ENCODE measurements at places on chromosomes 12 and 14. TPM values are rescaled to one million over a fixed set of nuclear protein-coding genes. Genes with fewer than 3 reads are reported as not detected.

GRCh38 chr12:88471331-88472045 is 108.8 kb downstream of the KITLG start:
- no peak overlapping the region for H3K27ac ChIP-seq
- no peak overlapping the region for H3K4me3 ChIP-seq
- H3K4me1 ChIP-seq: peaks cover 16% of the 10 kb centered on the region
- DNase-seq: no peak

DNA sequence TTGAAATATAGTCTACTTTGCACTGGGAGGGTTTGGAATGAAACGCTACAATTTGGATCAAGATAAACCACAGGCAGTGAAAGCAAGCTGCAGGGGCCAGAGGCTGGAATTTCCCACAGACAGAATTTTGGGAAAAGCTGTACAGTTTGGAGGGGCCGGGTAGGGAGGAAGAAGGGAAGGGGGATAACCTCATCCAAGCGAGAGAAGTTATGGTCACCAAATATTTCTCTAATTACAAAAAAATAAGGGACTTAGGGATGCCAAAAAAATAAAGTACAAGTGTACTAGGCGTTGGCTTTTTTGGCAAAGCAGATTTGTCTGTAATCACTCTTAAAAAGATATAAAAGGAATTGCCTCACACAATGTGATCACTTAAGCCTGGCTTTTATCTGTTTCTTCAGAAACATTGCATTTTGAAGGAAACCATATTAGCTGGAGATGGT is 31.2 kb upstream of the ADGRD1 start:
- no peak overlapping the region for H3K27ac ChIP-seq
- no peak for DNase-seq
- no peaks in the 10 kb centered on the region for H3K4me1 ChIP-seq
- no peaks in the 10 kb centered on the region for H3K36me3 ChIP-seq
- H3K4me3 ChIP-seq: no peak overlapping the region

DNA sequence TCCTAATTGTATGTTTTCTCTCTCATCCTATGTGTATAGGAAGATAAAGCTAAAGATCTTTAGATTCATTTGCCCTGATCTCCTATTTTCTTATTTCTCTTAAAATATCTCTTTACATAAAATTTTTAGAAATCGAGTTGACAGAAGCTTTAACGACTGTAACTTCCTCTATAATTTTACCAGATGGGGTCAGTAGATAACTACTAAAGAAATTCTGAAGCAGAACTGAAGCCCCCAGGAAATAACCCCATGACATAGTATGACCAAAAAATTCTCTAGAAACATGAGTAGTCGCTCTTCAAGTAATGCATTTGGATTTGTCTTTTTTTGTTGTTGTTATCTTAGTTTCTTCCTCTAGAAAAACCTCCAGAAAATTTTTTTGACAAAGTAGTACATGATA is 288.0 kb downstream of the ERC1 start:
- H3K4me1 ChIP-seq: peaks cover 18% of the 10 kb centered on the region
- no peak for DNase-seq
- H3K4me3 ChIP-seq: no peak overlapping the region
- H3K27me3 ChIP-seq: no peaks in the 10 kb centered on the region
- H3K36me3 ChIP-seq: no peaks in the 10 kb centered on the region

DNA sequence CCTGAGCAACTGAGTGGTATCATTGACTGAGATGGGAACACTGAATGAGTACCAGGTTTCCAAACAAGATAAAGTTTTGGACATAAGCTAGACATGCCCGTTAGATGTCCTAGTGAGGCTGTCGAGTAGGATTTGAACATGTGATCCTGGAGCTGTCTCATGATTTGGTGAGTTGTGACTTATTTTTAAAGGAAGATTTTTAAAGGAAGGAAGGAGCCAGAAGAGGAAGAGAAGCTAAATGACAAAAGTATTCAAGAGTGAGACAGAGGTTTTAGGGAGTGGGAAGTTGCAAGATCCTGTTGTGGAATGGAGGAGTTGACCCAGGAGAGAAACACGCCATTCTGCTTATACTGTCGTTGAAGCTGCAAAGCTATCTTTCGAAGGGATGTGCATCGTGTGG is 82.1 kb downstream of the SAMD4A start:
- peaks cover 45% of the 10 kb centered on the region for H3K4me1 ChIP-seq
- H3K27ac ChIP-seq: peak overlapping the region; percentile 90
- no peaks in the 10 kb centered on the region for H3K36me3 ChIP-seq
- no peak for DNase-seq
- H3K4me3 ChIP-seq: no peak overlapping the region
- H3K27me3 ChIP-seq: no peaks in the 10 kb centered on the region

The HPD gene
- 1.2 TPM for total RNA-seq

DNA sequence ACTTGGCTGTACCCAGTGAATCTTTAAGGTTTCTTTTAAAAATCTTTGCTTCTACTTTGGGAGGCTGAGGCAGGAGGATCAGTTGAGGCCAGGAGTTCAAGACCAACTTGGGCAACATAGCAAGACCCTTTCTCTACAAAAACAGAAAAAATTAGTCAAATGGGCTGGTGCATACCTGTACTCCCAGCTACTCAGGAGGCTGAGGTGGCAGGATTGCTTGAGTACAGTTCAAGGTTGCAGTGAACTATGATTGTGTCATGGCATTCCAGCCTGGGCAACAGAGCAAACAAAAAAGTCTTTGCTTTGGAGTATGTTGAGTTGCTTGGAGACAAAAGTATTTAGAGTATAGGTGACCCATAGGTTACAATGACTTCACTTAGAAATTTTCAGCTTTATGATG is 6.2 kb upstream of the DDX55 start:
- H3K36me3 ChIP-seq: peaks cover 38% of the 10 kb centered on the region
- no peak overlapping the region for H3K4me3 ChIP-seq
- no peaks in the 10 kb centered on the region for H3K27me3 ChIP-seq

DNA sequence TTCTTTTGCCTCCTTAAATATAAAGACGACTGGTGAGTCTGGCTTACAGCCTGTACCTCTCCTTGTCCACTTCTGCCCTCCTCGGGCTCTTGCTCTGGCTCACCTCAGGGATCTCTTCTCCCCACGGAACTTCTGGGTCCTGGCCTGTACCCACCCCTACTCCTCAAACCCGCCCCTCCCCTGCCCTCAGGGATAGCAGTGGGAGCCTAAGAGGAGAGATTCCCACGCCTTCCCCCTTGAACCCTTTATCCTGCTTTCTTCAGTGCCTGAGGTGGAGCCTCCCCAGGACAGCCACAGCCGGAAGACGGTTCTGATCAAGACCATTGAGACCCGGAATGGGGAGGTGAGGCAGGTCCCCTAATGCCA is 2.7 kb downstream of the PRPH start:
- no peak overlapping the region for H3K4me3 ChIP-seq
- H3K27me3 ChIP-seq: peaks cover 12% of the 10 kb centered on the region
- DNase-seq: no peak
- no peaks in the 10 kb centered on the region for H3K36me3 ChIP-seq

GRCh38 chr14:29788093-29788492 is 139.6 kb downstream of the PRKD1 start:
- no peaks in the 10 kb centered on the region for H3K4me1 ChIP-seq
- no peak overlapping the region for H3K4me3 ChIP-seq

- no peaks in the 10 kb centered on the region for H3K4me1 ChIP-seq
- no peaks in the 10 kb centered on the region for H3K36me3 ChIP-seq
- H3K4me3 ChIP-seq: no peak overlapping the region
- no peaks in the 10 kb centered on the region for H3K27me3 ChIP-seq
Observed at GRCh38 chr12:93460902-93461301, 6.4 kb upstream of the MRPL42 start.

The FBLN5 gene
- total RNA-seq: 824 TPM

- H3K27ac ChIP-seq: peak overlapping the region; percentile 39
- peak overlapping the region; percentile 88 for H3K4me3 ChIP-seq
- no peaks in the 10 kb centered on the region for H3K27me3 ChIP-seq
- no peak for DNase-seq
Observed at GRCh38 chr12:29149691-29150281, 708 bp downstream of the FAR2 start.

- H3K4me3 ChIP-seq: no peak overlapping the region
- H3K27me3 ChIP-seq: no peaks in the 10 kb centered on the region
- H3K4me1 ChIP-seq: peaks cover 5% of the 10 kb centered on the region
- no peak for DNase-seq
- no peak overlapping the region for H3K27ac ChIP-seq
Observed at GRCh38 chr12:2618291-2618995, 176.3 kb upstream of the FKBP4 start.

DNA sequence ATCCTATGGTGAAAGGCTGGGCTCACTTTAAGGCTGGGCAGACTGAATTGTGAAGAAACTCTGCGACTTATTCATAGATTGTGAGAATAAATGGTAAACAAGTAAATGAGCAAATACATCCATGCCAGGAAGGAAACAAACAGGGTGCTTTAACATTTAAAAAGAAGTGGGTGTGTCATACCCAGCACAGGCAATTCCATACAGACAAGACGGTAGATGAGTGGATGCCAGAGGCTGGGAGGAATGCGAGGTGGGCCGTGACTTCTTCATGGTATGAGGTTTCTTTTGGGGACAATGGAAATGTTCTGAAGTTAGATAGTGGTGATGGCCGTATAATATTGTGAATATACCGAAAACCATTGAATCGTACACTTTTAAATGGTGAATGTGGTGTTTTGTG is 49.8 kb upstream of the CDKN3 start:
- no peak overlapping the region for H3K27ac ChIP-seq
- H3K27me3 ChIP-seq: no peaks in the 10 kb centered on the region
- no peak overlapping the region for H3K4me3 ChIP-seq
- H3K36me3 ChIP-seq: no peaks in the 10 kb centered on the region

The PIWIL1 gene
- total RNA-seq: not detected

DNA sequence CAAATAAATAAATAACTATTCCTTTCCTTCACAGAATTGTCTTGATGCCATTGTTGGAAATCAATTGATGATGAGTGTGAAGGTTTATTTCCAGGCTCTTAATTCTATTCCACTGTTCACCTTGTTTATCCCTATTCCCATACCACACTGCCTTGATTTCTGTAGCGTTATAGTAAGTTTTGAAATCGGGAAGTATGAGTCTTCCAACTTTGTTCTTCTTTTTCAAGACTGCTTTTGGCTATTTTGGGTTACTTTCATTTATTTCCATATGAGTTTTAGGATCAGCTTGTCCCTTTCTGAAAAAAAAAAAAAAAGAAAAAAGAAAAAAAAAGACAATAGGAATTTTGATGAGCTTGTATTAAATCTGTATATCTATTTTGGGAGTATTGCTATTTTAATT is 9.3 kb upstream of the CDK2AP1 start:
- H3K4me3 ChIP-seq: no peak overlapping the region
- no peaks in the 10 kb centered on the region for H3K4me1 ChIP-seq
- H3K27me3 ChIP-seq: no peaks in the 10 kb centered on the region
- H3K36me3 ChIP-seq: no peaks in the 10 kb centered on the region
- H3K27ac ChIP-seq: no peak overlapping the region

DNA sequence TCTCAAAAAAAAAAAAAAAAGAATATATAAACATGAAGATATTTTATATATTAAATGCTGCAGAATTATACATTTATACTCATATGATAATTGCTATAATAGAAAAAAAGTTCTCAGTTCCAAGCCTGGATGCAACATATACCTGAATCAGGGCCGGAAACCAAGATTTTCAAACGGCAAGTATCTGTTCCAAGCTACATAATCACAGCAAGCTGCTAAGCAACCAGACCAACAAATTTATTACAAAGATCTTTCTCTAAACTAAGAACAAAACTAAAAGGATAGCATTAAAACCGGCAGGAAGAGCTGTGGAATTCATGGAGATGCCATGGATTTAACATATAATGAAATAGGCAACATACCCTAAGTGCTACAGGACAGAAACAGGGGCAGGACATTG is 7.1 kb downstream of the RACGAP1 start:
- H3K4me1 ChIP-seq: no peaks in the 10 kb centered on the region
- no peak for DNase-seq
- H3K36me3 ChIP-seq: no peaks in the 10 kb centered on the region
- no peaks in the 10 kb centered on the region for H3K27me3 ChIP-seq
- H3K4me3 ChIP-seq: no peak overlapping the region

- no peaks in the 10 kb centered on the region for H3K27me3 ChIP-seq
- no peak overlapping the region for H3K4me3 ChIP-seq
Observed at GRCh38 chr12:94192506-94192905, 44.1 kb downstream of the PLXNC1 start.

DNA sequence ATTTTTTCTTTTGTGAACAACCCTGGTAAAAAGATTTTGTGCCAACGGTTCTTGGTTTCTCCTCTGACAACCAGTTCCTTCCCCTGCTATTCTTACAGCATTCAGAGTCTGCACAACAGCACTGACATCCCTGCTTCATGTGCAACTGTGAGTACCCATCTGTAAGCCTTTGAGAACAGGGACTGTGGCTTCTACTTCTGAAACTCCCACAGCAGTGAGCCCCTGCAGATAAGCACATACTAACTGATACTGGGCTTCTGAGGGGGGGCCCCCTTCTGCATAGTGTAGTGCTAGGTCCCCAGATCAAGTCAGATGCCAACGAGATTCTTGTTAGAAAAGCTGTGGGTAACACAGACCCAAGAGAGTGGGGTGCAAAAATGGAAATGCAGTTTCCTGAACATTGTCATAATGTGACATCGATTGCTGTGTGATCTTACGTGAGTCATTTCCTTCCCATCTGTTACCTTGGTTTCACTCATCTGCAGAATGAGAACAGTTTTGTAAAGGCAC is 11.1 kb upstream of the NINJ2 start:
- H3K36me3 ChIP-seq: no peaks in the 10 kb centered on the region
- no peak for DNase-seq
- H3K27me3 ChIP-seq: no peaks in the 10 kb centered on the region

DNA sequence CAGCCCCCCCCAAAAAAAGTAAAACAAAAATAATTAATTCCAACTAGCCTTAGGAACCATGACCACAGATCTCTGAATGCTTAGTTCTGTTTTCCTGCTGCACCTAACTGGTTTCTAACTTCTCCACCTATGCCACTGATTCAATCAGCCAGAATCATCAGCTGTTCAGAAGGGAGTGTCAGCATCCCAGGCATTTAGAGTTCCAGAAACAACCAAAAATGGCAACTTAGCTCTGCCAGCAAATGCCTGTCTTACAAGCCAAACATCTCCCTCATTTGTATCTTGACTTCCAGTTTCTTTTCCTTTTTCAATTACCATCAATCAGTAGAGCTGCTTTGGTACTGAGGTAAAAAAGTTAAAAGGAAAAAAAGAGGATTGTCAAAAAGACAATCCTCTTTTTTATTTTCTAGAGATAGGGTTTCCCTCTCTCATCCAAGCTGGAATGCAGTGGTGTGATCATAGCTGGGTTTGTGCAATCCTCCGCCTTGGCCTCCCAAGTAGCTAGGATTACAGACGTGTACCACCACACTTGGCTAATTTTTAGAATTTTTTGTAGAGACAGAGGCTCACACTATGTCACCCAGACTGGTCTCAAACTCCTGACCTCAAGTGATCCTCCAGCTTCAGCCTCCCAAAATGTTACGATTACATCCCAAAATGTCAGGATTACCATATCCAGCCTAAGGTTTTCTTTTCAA is 45.2 kb upstream of the ISM2 start:
- no peaks in the 10 kb centered on the region for H3K27me3 ChIP-seq
- no peak overlapping the region for H3K4me3 ChIP-seq
- H3K27ac ChIP-seq: peak overlapping the region; percentile 57
- peaks cover 27% of the 10 kb centered on the region for H3K4me1 ChIP-seq

The PRB2 gene
- not detected for total RNA-seq

GRCh38 chr14:24784981-24785380 is 151.0 kb upstream of the GZMB start:
- H3K27ac ChIP-seq: no peak overlapping the region
- no peaks in the 10 kb centered on the region for H3K4me1 ChIP-seq
- H3K36me3 ChIP-seq: no peaks in the 10 kb centered on the region
- no peaks in the 10 kb centered on the region for H3K27me3 ChIP-seq
- no peak overlapping the region for H3K4me3 ChIP-seq

GRCh38 chr14:102221026-102221425 is 81.3 kb downstream of the WDR20 start:
- H3K27ac ChIP-seq: no peak overlapping the region
- H3K27me3 ChIP-seq: no peaks in the 10 kb centered on the region
- H3K36me3 ChIP-seq: peaks cover 8% of the 10 kb centered on the region
- H3K4me1 ChIP-seq: no peaks in the 10 kb centered on the region

The BCL11B gene
- 0.92 TPM for total RNA-seq
